AG09319 (cell line): ENCODE measurements at places on chromosomes 7 and 10.

DNA sequence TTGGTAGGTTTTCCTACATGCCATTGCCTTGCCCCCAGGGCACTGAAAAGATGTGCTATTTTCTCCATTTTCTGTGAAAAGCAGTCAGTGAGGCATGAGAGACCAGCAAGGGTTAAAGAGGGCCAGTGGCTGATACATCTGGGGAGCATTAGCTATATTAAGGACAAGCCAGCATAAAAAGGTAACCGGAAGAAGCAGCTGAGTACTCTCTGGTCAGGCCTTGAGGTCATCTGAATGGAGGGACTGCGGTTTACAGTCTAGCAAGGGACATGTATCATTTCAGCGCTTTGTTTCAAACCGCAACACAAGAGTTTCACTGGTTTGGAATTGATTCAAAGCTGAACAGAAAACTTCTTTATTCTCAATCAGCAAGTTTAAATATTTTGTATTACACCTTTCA is 120.4 kb downstream of the EPDR1 start:
- no peak for DNase-seq

DNA sequence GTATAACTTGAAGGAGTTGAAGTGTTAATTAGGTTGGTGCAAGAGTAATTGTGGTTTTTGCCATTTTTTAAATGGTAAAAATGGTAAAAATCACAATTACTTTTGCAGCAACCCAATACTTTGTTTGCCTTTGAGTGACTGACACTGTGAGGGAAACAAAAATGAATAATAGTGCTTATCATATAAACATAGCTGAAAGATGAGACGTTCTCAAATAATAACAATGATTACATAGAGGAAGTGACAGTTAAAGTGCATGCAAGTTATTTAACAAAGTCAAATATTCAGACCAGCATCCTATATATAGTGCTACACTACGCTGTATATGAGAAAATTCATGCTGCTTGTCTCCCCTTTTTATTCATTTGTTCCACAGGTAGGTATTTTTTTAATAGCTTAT is 4.7 kb upstream of the HBP1 start:
- DNase-seq: no peak

GRCh38 chr7:100130608-100131453 is 4.1 kb downstream of the MBLAC1 start:
- DNase-seq: no peak

DNA sequence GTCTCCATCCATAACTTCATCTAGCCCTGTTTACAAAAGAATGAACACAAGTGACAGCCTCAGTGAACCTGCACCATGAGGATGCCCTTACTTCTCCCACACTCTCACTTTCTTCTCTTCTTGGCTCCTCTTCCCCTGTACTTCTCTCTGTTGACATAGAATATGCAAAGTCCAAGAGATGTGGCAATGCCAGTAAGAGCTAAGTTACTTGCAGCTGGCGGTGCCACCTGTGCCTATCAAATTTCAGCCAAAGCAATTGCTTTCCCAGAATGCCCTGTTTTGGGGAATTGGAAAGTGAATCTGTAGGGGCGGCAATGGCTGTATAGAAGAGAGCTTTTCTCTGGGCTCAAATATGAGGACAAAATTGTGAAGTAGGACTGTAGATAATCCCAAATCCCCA is 557.8 kb downstream of the AUTS2 start:
- no peak for DNase-seq

GRCh38 chr10:129532838-129533237 is 65.8 kb downstream of the MGMT start:
- DNase-seq: no peak

- no peak for DNase-seq
Observed at GRCh38 chr10:75932921-75933320, 501.5 kb downstream of the LRMDA start.

- no peak for DNase-seq
Observed at GRCh38 chr7:116525298-116525912, 569 bp downstream of the CAV1 start.

- DNase-seq: peak; percentile 19
Observed at GRCh38 chr10:96765406-96766240, 45.3 kb upstream of the PIK3AP1 start.

- no peak for DNase-seq
Observed at GRCh38 chr7:146175716-146176115, 59.1 kb downstream of the CNTNAP2 start.

DNA sequence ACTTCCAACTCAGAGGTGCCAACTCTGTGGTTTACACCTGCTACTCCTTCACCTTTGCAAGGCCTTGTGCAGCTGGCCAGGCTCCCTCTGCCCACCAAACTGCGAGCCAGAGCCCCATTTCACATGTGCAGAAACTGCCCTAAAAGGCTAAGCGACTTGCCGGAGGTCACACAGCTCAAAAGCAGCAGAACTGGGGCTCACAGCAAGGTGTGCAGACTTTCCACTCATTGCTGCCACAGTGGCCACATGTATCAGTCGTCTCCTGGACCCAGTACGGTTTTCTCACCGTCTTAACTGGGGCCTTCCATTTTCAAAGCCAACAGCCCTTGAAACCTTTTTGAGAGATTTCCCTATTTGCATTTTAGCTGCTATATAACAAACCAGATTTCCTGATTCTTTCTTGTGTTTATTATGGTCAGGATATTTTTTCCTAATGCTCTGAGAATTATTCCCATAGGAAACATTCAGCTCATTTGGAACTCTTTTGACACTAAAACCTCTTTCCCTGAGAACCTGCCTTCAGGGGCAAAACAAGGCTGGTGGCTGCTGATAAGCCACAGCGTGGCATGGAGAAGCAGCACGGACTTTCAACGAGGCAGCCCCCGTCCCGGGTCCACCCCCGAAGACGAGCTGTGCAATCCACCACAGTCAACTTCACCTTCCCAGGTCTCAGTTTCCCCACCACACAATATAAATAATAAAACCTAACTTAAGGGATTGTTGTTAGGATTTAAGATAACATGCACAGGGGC is 29.9 kb downstream of the SORBS1 start:
- no peak for DNase-seq

GRCh38 chr7:36742911-36743775 is 18.8 kb upstream of the AOAH start:
- DNase-seq: no peak

- no peak for DNase-seq
Observed at GRCh38 chr7:81014266-81014665, 95.4 kb upstream of the SEMA3C start.

DNA sequence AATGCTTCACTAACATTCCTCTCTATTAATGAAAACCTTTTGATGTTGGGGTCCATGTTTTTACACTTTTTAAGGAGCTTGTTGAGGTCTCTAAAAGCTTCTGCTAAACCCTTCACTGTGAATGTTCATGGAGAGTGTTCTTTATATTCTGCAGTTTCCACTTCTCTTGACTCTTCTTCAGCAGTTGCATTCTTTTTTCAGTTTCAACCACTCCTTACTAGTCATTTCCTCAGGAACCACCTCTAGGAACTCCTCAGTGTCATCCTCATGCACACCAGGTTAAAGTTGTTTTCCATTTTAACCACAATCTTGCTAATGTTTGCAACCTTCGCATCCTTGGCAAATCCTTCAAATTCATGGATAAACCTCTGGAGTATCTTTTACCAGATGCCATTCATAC is 821.6 kb downstream of the ANKRD7 start:
- DNase-seq: no peak

DNA sequence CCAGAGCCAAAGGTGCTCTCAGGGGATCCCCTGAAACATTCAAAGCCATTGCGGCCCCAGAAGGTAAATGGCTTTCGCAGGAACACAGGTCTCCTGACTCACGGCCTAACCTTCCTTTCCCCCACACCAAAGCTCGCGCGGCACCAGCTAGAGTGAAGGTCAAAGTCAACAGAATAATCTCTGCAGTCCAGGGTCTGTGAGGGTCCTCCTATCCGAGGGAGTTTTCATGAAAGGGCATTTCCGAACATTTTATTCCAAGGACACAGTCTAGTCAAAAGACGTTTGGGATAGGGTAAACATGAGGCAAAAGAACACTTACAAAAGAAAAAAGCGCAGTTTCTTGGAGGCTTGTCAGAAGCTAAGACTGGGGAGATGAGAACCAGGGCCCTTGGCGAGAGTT is 559 bp upstream of the STEAP2 start:
- no peak for DNase-seq

DNA sequence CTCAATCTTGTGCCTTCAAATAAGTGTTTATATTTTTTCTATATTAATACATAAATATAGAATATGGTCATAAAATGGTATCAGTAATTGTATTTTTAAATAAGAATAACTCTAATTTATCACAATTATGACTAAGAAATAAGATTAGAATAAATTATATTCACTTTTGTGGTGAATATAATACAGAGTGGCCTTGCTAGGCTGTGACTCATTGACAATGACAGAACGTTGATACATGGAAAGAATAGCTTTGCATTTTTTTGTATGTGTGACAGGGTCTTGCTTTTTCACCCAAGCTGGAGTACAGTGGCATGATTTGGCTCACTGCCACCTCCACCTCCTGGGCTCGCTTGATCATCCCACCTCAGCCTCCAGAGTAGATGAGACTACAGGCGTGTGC is 47.8 kb upstream of the PCLO start:
- no peak for DNase-seq

DNA sequence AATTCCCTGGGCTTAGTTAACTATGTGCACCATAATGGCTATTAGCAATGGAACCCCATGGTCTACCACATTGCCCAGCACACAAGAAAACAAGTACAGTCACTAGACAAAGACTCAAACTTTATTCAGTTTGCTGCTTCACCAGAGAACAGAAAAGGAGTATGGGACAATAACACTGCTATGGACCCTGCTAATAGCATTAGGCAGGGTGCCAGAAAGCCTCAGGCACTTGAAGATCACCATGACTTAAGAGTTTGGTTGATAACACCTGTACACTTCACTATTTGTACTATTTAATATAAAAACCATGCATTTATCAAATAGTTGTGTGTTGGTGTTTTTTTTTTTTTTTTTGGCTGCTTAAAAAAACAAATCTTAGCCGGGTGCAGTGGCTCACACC is 159.6 kb downstream of the KMT2E start:
- no peak for DNase-seq

DNA sequence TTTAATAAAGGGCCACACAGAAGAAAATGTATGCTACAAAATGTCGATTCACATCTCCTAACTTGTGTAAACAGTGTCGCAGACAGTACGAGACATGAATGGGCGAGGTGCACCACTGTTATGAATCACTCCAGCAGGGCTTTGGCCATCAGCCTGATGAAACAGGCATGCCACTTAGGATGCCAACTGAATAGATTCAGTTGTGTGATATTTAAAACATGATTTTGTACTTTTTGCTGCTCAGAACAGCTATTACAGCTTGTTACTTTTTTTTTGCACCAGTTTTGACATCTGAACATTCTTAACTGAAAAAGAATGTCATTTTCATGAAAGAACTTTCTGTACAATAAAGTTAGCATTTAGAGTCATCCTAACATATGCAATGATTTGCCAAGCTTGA is 138.1 kb downstream of the VTI1A start:
- DNase-seq: no peak

GRCh38 chr10:70355051-70356021 is 27.1 kb downstream of the LRRC20 start:
- DNase-seq: no peak

DNA sequence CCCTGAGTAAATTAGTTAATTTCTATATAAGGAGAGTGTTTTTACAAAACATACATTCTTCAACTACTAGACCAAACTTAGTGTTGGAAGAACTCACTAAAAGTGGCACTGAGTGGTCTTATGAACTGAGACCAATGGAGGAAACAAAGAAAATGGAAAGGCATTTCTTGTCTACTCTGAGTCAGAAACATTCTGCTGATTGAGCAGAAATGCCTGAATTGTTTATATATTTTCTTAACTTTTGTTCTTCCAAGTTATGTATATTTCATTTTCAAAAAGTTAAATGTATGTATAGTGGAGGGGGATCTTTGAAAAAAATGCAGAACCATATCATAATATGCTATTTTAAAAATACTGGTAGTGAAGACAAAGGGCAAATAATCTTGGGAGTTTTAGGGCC is 320.7 kb downstream of the HGF start:
- DNase-seq: no peak

- no peak for DNase-seq
Observed at GRCh38 chr10:35784751-35785150, 142.7 kb upstream of the FZD8 start.

DNA sequence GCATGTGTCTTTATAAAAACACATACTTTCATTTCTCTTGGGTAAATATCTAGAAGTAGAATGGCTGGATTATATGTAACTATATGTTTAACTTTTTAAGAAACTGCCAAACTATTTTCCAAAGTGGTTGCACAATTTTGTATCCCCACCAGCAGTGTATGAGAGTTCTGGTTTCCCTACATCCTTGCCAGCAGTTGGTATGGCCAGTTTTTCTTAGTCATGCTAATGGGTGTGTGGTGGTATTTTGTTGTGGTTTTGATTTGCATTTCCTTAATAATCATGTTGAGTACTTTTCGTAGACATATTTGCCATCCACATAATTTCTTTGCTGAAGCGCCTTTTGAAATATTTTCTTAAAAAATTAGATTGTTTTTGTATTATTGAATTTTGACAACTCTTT is 60.3 kb downstream of the NEUROG3 start:
- no peak for DNase-seq

GRCh38 chr10:52615756-52616394 is 156.7 kb downstream of the MBL2 start:
- no peak for DNase-seq

- no peak for DNase-seq
Observed at GRCh38 chr10:22606164-22606614, 108.2 kb downstream of the PIP4K2A start.

- no peak for DNase-seq
Observed at GRCh38 chr7:157553256-157553655, 216.5 kb downstream of the DNAJB6 start.

- DNase-seq: no peak
Observed at GRCh38 chr10:79413196-79413595, 32.2 kb downstream of the ZCCHC24 start.

DNA sequence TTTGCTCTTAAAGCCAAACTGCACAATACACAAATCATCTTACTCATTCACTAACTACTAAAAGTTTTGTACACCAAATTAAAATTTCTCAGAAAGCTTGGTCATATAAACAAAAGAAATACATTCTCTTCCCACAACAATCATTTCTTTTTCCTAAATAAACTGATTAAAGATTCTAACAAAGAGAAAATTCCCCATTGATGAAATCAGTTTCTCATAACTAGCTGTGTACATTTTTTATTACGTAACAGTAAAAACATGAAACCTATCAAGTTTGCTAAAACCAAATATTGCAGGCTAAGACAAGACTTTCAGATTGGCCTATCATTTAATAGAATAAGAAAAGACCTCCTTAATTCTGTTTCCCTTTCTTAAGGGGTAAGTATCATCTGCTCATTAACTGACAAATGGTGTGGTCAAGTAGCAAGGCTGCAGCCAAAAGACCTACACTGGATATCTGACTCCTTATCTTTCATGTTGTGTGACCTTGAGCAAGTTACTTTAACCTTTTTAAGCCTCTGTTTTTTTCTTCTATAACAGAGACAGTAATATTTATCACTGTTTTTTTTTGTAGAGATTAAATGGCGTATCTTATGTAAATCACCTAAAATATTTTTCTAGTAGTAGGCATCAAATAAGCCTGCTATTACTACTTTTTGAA is 22.4 kb downstream of the NAMPT start:
- no peak for DNase-seq
